ENCODE measurements at places on chromosomes 6 and 20.

GRCh38 chr6:29554764-29555163 lies 4.8 kb downstream of the UBD start:
- no peak for DNase-seq

DNA sequence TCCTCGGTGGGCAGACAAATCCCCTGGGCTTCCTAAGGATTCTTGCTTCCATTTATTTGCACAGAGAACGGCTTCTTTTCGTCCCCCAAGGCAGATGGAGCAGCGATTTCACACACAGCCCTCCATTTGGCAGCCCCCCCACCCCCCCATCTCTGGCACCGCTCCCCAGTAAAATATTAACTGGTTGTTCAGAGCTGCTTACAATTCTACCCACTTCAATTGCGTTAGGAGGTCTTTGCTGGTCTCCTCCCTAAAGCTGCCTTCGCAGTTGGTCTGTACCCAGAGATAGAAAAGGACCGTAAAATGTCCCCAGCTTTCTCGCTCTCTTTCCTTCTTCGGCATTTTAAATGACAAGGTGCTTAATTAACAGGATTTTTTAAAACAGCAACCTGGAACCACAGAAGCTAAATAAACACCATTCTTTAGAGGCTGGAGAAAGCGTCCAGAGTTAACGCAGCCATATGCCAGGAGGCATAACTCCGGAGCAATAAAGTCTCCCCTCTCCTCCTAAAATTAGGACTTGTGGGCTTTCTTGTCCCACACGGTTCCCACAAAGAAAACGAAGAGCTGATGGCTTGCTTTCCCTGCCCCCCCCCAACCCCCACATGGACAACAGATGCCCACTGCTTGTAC lies 1.7 kb upstream of the ZMYND8 start:
- DNase-seq, result no peak

DNA sequence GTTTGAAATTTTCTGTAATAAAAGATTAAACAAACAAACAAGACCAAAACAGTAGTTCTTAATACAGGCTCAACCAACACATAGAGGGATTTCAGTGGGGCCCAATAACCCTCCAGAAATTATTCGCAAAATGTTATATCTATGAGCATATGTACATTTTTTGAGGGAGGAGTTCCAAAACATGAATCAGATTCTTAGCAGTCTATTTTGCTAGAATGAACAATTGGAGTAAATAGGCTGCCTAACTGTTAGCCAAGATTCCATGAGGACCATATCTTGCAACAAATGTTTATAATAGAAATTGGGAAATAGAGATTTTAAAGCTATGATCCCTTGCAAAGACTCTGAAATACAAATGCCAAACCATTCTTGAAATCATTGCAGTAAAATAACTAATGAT lies 186.3 kb downstream of the AKAP7 start:
- DNase-seq, result no peak

- DNase-seq, result no peak
Observed at GRCh38 chr6:152170702-152171667, 363.5 kb downstream of the ESR1 start.

- no peak for DNase-seq
Observed at GRCh38 chr6:106439459-106439858, 78.9 kb downstream of the CRYBG1 start.

GRCh38 chr6:8570256-8570920 lies 135.0 kb upstream of the SLC35B3 start:
- no peak for DNase-seq

DNA sequence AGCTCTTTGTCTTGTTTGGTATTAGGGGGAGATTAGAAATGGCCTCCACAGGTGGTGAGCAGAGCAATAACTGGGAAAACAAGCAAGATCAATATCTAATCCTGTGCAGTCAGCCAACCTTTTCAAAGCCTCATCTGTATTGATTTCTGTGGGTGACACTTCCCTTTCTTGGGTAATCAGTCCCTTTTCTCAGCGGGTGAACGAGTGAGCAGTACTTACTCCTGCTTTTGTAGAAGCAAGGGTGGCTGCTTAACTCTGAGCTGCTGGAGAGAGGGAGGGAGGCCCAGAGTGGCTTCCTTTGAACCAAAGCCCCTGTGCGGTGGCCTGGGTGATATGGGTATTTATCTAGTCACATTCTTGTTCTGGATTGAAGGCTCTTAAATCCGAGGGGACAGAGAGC lies 254.8 kb upstream of the CHD6 start:
- DNase-seq, result no peak

- DNase-seq, result peak; percentile 90
Observed at GRCh38 chr20:40945754-40946450, 82.7 kb upstream of the TOP1 start.

- no peak for DNase-seq
Observed at GRCh38 chr20:20261159-20261558, 106.7 kb upstream of the INSM1 start.

DNA sequence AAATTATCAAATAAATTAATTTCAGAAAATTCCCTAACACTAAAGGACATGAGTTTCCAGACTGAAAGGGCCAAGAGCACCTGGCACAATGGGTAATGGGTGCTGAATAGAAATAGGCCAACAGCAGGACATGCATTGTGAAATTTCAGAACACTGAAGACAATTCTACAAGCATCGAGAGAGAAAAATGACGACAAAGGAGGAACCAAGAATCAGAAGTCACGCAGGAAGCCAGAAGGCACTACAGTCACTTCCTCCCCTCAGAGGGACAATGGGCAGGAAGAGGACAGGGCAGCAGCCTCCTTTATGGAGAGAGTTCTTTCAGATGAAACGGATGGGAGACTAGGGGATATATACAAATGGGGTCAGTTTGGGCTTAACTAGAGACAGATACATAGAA lies 29.6 kb downstream of the PCNA start:
- DNase-seq, result no peak

DNA sequence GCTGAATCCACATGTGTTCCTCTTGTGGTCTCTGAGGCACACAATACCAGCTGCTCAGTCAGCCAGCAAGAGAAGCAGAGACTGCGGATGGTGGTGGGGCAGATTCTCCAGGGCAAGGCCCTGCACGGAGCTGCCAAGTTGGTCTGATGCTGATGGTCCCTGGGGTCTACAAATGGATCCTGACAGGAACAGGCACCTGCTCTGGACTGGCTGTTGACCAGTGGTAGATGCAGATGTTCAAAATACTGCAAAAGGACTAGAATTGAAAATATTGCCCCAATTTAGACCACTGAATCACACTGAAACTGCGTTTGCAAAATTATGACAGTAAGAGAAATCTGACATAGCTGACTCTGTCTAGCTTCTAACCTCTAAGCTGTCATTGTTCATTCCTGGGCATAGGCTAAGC lies 29.6 kb upstream of the TUBB2A start:
- DNase-seq, result no peak

GRCh38 chr6:116102873-116103272 lies 2.2 kb downstream of the NT5DC1 start:
- no peak for DNase-seq

Data from COLO829 (cell line).